ENCODE measurements at places on chromosomes 4 and X.

DNA sequence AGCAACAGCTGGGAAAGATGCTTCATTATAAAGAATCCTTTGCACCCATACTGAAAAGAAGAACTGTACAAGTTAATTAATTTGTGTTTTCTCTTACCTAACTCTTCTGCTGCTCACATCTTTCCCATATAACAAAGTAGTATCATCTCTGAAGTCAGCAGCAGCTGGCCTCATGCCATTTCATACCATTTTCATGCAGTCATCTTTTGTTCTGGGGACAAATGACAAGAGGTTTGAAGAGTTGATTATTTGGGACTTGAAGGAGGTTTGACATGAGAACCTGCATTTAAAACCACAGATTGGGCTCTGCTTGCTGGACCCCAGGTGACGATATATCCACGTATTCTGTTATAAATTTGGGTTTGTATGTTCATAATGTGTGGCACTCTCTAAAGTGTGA lies 430.3 kb downstream of the SPRY1 start:
- no peak for DNase-seq
- no peak overlapping the region for H3K27ac ChIP-seq
- H3K36me3 ChIP-seq, result no peaks in the 10 kb centered on the region
- no peaks in the 10 kb centered on the region for H3K4me1 ChIP-seq
- no peak overlapping the region for H3K4me3 ChIP-seq

DNA sequence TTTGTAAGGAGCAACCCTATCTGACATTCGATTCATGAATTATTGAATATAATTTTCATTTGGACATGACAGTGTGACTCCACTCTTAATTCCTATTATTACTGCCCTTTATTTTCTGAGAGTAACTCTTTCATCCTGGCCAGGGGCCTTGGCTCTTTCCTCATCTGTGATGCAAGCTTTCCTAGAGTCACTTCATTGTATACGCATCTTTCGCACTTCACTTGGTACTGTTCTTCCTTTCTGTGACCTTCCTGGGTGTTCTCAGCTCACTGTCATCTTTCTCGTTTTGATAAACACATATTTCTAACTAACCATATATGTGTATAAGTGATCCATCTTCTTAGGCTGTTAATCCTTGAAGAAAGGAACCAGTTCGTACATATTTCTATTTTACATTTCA lies 160.3 kb downstream of the PDGFC start:
- no peaks in the 10 kb centered on the region for H3K36me3 ChIP-seq
- H3K27ac ChIP-seq, result no peak overlapping the region
- H3K4me3 ChIP-seq, result no peak overlapping the region
- no peaks in the 10 kb centered on the region for H3K27me3 ChIP-seq

DNA sequence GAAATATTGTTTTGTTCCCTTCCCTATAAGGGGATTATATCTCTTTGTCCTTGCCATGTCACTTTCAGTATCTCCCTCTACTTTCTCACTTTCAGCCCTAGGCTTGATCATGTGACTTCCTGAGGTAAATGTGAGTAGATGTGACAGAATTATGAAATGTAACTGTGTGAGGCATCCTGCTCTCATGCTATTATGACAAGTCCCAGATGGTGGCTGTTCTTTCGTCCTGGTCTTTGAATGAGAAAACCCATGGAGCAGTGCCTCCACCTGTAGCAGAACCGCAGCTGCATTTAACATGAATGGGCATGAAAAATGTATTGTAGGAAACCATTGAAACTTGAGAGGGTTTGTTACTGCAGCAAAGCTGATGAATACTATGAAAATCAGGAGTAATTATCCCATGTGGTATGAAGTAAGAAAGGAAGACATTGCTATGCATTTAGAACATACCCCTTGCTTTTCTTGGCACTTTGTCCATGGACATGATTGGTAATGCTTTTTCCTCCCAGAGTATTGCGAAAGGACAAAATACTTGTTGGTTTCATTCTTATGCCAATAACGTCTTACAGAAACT lies 202.2 kb upstream of the GPRIN3 start:
- no peak for DNase-seq
- H3K36me3 ChIP-seq, result no peaks in the 10 kb centered on the region
- H3K27me3 ChIP-seq, result no peaks in the 10 kb centered on the region
- H3K4me1 ChIP-seq, result no peaks in the 10 kb centered on the region

DNA sequence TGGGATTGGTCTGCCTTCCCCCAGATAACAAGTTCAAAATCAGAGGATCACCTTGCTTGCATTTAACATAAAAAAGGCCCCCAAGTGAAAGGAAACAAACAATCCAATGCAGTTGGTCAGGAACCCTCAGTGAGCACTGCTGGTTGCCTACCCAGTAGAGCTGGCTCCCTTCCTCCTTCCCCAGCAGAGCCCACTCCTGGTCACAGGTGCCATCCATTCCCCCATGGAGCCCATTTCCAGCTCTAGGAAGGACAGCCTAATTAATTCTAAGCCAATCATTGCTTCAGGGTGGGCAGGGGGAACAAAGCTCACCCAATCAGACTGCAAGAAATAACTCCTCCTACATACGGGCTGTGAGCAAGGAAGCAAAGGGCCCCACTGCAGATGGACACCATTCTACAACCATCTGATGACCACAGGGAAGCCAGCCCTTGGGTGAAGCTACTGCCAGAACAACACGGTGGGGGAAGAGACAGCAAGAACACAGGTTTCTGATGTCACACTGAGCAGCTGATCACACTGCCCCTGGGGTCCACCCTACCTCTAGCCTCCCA lies 86.5 kb downstream of the SH3KBP1 start:
- no peaks in the 10 kb centered on the region for H3K27me3 ChIP-seq
- H3K4me3 ChIP-seq, result no peak overlapping the region
- peak overlapping the region; percentile 49 for H3K27ac ChIP-seq
- no peaks in the 10 kb centered on the region for H3K36me3 ChIP-seq
- no peak for DNase-seq
- peaks cover 62% of the 10 kb centered on the region for H3K4me1 ChIP-seq

DNA sequence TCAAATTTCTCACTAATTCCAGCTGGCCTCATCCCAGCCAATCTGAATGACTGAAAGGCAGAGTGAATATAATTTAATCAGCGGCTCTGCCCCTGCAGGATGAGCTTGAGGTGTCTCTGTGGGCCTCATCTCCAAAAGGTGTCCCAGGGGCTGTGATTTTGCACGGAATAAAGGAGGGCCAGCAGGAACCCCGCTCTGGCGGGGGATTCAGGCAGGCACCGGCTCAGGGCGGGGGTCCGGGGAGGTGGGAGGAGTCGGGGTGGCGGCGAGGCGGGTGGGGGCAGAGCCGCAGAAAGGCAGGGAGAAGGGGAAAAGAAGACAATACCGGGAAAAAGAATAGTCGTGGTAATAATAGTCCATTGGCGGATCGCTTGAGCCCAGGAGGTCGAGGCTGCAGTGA lies 16.0 kb upstream of the ERCC6L start:
- H3K4me1 ChIP-seq, result no peaks in the 10 kb centered on the region
- H3K4me3 ChIP-seq, result no peak overlapping the region
- no peak overlapping the region for H3K27ac ChIP-seq
- H3K27me3 ChIP-seq, result no peaks in the 10 kb centered on the region
- no peaks in the 10 kb centered on the region for H3K36me3 ChIP-seq

DNA sequence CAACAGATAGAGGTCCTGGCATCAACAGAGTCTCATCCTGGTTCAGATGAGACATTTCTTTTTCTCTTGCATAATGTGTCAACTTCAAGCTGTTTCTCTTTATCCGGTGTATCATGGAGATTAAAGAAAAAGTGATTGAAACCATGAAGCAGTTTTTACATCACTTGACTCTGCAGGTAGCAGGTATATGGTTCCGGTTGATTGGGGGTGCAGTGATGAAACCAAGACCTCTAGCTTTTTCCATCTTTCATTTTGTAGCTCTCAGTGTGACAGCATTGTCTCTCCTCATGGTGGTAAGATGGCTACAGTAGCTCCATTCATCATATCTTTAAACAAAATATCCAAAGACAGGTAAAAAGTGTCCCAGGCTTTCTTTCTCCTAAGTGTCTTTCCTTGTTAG lies 2.4 kb upstream of the HOPX start:
- H3K4me1 ChIP-seq, result peaks cover 9% of the 10 kb centered on the region
- no peak for DNase-seq
- no peak overlapping the region for H3K4me3 ChIP-seq
- H3K27ac ChIP-seq, result no peak overlapping the region

DNA sequence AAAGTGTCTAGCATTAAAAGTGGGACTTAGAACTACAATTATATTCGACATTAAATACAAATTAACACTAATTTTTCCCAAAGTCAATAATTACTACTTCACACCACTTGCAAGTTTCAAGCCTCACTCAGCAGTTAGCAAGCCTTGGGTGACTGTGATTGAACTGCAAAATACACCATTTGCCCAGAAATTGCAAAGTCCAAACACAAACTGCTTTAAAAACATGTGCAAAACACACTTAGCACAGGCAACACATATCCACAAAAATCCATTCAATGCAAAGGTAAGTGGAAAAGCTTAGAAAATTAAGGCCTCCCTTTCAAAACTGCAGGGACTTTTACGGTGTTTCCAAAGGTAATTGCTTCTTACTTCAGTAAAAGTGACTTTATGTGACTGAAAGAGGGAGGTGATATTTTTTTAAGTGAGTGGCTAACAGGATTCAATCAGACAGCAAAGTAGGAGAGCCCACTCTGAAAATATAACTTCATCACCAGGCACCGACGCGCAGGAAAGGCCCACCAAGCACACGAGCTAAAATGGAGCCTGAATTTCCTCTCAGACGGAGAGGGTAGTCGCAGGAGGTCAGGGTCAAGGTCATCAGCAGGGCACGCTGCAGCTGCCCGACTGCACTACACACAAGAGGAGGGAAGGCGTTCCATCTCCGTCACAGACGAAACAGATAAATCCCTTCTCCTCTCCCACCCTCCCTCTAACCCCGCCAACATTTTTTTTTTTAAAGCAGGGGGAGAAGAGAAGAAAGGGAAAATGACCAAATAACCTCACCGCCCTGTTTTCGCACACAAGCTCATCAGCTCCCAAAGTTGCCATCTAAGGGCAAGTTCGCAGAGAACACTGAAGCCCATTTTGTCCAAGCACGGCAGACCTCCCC lies 3.1 kb downstream of the ZNF827 start:
- no peak for DNase-seq
- peak overlapping the region; percentile 88 for H3K4me3 ChIP-seq
- peaks cover 16% of the 10 kb centered on the region for H3K4me1 ChIP-seq
- no peaks in the 10 kb centered on the region for H3K27me3 ChIP-seq
- peak overlapping the region; percentile 13 for H3K27ac ChIP-seq

GRCh38 chr4:75069493-75070074 lies 136.7 kb downstream of the PARM1 start:
- no peaks in the 10 kb centered on the region for H3K36me3 ChIP-seq
- no peak overlapping the region for H3K27ac ChIP-seq
- H3K4me3 ChIP-seq, result no peak overlapping the region
- no peaks in the 10 kb centered on the region for H3K27me3 ChIP-seq
- H3K4me1 ChIP-seq, result no peaks in the 10 kb centered on the region

- no peaks in the 10 kb centered on the region for H3K36me3 ChIP-seq
- DNase-seq, result no peak
- no peaks in the 10 kb centered on the region for H3K4me1 ChIP-seq
- H3K4me3 ChIP-seq, result no peak overlapping the region
- H3K27me3 ChIP-seq, result no peaks in the 10 kb centered on the region
Measured at GRCh38 chrX:28205126-28205525, 223.9 kb upstream of the DCAF8L1 start.

- DNase-seq, result no peak
- no peaks in the 10 kb centered on the region for H3K4me1 ChIP-seq
- H3K27me3 ChIP-seq, result no peaks in the 10 kb centered on the region
- H3K36me3 ChIP-seq, result no peaks in the 10 kb centered on the region
Measured at GRCh38 chr4:123248085-123248659, 148.4 kb upstream of the SPRY1 start.

DNA sequence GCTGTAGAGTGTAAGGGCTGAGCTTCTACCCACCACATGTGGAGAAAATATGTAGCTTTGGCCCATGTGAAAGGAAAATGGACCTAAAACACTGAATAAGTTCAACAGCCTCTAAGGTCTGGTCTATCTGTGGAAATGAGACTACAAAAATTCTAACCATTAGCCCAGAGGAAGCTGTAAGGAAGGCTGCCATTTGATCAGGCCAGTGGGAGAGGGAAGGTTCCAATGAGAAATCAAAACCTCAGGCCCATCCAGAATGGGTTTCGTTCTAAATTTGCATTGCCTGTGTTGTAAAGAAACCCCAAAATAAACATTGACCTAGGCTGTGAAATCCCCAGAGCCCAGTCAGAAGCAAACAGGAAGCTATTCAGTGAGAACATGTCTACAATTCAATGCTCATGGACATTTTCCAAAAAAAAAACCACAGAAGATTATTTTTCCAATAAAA lies 320.4 kb upstream of the SLC7A11 start:
- no peaks in the 10 kb centered on the region for H3K36me3 ChIP-seq
- H3K27me3 ChIP-seq, result no peaks in the 10 kb centered on the region
- no peaks in the 10 kb centered on the region for H3K4me1 ChIP-seq
- H3K27ac ChIP-seq, result no peak overlapping the region
- no peak for DNase-seq
- no peak overlapping the region for H3K4me3 ChIP-seq

DNA sequence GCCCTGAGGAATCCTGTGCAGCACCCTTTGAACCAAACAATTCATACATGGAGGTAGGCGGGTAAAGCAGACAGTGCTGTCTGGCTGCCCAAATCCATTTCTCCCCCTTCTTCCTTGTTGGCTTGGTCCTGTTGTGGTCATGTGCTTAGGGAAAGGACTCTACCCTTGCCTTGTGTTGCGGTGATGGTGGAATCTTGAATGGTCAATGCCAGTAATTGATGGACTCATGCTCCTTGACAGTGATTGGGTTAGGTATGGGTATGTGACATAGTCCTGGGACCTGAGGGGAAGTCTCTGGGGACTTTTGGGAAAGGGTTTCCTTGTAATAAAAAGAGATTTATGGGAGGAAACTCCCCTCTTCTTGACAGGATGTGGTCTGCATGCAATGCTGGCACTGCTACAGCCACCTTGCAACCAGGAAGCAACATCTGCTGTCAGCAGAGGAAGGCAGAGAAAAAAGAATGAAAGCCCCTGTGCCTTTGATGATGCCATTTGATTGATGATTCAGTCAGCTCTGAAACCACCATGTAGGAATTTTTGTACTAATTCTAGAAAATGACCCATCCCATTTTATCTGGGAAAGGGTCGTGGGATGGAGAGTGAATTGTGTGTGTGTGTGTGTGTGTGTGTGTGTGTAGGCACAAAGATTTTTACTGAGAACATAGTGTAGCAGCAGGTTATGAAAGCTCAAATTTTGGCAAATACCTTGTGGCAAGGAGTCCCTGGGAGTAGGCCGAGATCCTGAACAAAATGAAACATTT lies 30.0 kb upstream of the HUWE1 start:
- H3K4me1 ChIP-seq, result peaks cover 56% of the 10 kb centered on the region
- no peaks in the 10 kb centered on the region for H3K36me3 ChIP-seq
- H3K27ac ChIP-seq, result peak overlapping the region; percentile 80
- H3K27me3 ChIP-seq, result no peaks in the 10 kb centered on the region
- no peak overlapping the region for H3K4me3 ChIP-seq
- DNase-seq, result peak; percentile 79

DNA sequence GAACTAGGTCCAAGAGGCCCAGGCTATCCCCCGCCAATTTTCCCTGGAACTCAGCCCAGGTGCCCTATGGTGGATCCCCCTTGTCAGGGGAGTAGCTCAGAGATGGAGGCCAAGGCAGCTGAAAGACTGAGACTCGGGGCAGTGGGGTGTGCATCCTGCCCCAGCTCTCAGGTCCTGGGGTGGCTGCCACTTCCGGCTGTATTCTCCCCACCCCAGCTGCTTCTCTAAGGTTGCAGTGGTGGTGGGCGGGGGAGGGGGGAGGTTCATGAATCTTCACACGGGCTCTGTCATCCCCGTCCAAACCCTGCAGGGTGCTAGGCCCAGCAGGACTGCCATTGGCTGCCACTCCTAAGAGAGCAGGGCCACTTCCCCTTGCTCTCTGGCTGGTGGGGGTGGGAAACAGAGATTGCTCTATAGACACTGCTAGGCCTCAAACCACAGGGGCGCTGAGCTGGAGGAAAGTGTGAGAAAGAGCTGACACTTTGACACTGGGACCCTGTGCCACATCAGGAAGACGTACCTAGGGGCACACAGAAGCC lies 1.5 kb downstream of the SASH3 start:
- peak overlapping the region; percentile 77 for H3K27ac ChIP-seq
- no peaks in the 10 kb centered on the region for H3K27me3 ChIP-seq
- DNase-seq, result peak; percentile 73
- H3K4me1 ChIP-seq, result peaks cover 77% of the 10 kb centered on the region

Data from CD4-positive, alpha-beta T cell (primary cell).